ENCODE measurements at places on chromosomes 11 and 22.

GRCh38 chr11:30329150-30329940 is 6.4 kb downstream of the ARL14EP start:
- no peak for DNase-seq

GRCh38 chr22:17074648-17075002 is 10.2 kb upstream of the IL17RA start:
- DNase-seq: no peak

DNA sequence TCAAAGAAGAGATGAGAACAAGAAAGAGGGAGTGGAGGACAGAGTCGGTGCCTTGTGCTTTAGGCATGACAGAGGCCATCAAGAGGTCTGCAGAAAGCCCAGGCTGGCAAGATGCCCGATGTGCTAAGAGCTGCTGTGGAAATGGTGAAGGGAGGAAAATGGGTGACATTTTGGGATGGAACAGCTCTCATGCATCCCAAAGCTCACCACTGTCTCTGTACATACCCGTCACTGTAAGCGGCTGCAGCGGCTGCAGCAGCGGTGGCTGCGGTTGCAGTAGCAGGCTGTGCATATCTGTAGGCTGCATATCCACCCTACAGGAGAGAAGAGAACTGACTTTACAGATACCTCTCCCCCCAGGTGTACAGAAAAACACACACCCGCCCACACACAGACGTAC is 28.6 kb downstream of the APOL5 start:
- no peak for DNase-seq

- peak; percentile 61 for DNase-seq
Measured at GRCh38 chr22:23709107-23709506, 18.3 kb downstream of the RGL4 start.

- peak; percentile 43 for DNase-seq
Measured at GRCh38 chr11:31870609-31871309, 59.6 kb upstream of the PAX6 start.

DNA sequence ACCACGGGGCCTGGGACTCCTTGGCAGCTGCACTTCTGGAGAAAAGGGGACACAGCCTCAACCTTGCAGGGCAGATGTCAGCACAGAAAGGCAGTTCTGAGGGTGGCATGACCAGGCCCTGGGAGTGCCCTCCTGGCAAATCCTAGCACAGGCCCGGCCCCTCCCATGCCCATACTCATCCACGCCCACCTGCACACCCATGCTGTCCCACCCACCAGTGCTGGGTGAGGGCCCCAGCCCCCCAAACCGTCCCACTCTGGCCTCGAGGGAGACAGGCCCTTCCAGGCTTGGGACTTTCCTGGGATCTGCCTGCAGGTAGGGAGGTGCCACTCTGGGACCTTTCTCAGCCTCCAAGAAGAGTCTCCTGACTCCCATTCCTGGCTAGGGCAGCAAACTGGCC is 10.1 kb downstream of the DUSP8 start:
- DNase-seq: no peak

Data from EL (cell line).